ENCODE measurements at places on chromosomes 2 and 18.
A peak's percentile ranks its signal among the peaks of the same experiment; 100 is the strongest.

DNA sequence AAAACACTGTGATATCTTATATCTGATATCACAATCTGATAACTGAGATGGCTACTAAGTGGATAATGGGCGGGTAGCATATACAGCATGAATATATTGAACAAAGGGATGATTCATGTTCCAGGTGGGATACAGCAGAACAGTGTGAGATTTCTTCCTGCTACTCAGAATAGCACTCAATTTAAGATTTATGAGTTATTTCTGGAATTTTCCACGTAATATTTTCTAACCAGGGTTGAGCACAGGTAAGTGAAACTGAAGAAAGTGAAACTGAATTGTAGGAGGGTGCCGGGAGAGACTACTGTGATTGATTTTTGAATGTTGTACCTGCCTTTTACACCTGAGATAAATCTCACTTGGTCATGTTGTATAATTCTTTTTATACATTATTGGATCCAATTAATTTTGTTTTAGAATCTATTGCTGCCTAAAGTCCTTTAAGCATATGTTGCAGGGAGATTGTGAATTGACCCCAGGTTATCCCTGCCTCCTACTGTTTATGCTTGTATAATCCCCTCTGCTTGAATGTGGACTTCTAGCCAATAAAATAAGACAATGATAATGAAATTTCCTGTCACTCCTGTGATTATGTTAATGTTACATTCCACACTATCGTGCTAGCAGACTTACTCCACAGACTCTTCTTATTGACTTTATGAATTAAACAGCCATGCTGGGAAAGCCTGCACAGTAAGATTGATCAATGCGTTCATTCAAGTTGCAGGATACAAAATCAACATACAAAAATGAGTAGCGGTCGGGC lies 67.6 kb upstream of the RBBP8 start:
- DNase-seq: no peak

- DNase-seq: peak; percentile 17
These were observed 50.7 kb upstream of the PAIP2B start for GRCh38 chr2:71277536-71278103.

DNA sequence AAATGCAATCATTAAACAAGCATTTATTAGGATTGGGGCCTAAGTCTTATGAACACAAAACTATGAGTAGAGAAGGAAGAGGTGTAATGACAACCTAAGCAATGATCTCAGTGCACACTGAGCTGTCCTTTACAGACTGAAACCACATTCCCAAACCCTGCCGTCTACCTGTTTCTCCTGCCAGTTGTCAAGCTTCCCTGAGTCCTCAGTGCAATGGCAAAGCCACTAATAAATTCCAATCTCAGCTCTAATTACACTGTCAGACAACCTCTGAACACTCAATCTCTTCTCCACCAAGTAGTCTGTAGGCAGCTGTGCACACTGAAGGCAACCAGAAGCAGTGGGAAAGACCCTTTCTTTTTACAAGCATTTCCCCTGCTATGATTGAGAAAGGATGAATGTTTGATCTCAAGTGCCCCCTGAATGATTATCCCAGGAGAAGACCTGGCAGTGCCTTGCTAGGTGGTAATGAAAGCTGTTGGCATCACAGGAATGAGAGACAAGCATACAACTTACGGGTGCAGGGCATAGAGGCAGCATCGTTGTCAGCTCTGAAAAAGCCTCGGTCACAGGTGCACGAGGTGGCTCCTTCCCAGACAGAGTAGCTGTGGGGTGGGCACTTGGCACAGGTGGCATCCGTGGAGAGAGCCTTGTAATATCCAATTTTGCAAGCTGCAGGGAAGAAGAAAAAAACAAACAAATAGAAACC lies 71.4 kb downstream of the EPHA4 start:
- DNase-seq: no peak

GRCh38 chr18:59659508-59660170 lies 37.6 kb downstream of the CCBE1 start:
- no peak for DNase-seq

GRCh38 chr18:74114116-74114515 lies 33.5 kb downstream of the FBXO15 start:
- no peak for DNase-seq

DNA sequence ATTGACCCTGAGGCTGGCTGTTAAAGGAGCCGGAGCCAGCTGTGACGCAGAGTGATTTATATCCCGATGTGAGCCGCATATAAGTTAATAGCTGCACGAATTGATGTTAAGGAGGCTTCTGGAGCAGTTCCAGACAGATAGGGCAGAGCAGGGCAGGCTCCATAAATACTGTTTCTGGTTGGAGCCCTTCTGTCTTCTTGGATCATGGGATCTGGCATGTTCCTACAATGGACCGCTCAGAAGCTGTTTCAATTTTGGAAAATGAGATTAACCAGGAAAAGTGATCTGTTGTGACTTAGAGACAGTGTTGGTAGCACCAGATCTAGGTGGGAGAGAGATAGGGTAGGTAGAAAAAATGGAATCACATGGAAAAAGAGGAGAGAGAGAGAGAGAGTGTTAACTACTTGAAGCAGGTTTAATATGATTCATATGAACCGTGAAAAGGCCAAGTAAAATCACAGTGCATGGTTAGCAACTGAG lies 4.8 kb upstream of the IGFBP5 start:
- DNase-seq: no peak

DNA sequence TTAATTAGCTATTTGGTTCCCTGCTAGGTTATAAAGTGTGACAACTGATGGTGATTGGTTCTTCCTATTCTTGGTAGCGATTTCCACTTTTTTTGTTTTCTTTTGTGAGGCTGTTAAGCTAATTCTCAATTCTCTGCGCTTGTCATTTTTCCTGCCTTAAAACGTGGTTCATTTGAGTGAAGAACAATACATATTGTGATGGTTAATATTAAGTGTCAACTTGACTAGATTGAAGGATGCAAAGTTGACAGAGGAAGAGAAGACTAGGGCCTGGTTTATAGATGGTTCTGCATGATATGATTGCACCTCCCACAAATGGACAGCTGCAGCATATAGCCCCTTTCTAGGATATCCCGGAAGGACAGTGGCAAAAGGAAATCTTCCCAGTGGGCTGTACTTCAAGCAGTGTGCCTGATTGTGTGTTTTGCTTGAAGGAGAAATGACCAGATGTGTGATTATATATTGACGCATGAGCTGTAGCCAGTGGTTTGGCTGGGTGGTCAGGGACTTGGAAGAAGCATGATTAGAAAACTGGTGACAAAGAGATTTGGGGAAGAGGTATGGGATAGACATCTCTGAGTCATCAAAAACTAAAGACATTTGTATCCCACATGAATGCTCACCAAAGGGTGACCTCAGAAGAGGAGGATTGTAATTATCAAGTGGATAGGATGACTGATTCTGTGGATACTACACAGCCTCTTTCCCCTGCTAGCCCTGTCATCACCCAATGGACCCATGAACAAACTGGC lies 39.4 kb upstream of the ZNF804A start:
- no peak for DNase-seq

DNA sequence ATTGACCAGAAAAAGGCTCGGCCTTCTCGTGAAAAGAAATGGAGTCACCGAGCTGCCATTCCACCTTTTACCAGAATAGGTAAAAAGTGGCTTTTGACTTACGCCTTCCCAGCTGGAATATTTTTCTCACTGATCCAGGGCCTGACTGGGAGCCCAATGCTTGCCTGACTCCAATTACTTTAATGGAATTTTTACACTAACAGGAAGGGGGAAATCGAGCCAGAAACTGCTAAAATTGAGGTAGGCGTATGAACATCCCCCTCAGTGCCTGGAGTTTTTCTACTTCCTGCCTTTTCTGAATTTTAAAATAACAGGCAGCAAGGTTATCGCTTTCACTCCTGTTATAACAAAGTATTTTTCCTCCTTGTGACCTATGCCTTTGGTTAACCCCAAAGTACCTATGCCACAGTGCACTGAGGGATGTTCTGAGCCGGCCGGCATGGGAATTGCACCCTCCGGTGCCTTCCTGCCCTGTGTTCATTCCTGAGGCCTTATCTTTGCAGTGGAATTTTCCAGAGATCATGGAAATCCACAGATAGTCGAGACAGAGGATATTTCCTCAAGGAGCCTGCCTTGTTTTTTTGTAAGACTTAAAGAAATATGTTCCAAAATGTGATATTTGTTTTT lies 18.3 kb upstream of the RPL31 start:
- DNase-seq: no peak

- no peak for DNase-seq
These were observed 1.3 kb downstream of the SALL3 start for GRCh38 chr18:78980777-78981380.

GRCh38 chr2:154459286-154459685 lies 239.2 kb upstream of the KCNJ3 start:
- no peak for DNase-seq

- DNase-seq: no peak
These were observed 222.7 kb upstream of the EPAS1 start for GRCh38 chr2:46074501-46074900.

- DNase-seq: no peak
These were observed 28.8 kb downstream of the ADCY3 start for GRCh38 chr2:24891201-24891600.

- DNase-seq: no peak
These were observed 138.9 kb downstream of the PTH2R start for GRCh38 chr2:208545403-208546042.

GRCh38 chr2:222430681-222431080 lies 6.3 kb downstream of the SGPP2 start:
- DNase-seq: no peak

DNA sequence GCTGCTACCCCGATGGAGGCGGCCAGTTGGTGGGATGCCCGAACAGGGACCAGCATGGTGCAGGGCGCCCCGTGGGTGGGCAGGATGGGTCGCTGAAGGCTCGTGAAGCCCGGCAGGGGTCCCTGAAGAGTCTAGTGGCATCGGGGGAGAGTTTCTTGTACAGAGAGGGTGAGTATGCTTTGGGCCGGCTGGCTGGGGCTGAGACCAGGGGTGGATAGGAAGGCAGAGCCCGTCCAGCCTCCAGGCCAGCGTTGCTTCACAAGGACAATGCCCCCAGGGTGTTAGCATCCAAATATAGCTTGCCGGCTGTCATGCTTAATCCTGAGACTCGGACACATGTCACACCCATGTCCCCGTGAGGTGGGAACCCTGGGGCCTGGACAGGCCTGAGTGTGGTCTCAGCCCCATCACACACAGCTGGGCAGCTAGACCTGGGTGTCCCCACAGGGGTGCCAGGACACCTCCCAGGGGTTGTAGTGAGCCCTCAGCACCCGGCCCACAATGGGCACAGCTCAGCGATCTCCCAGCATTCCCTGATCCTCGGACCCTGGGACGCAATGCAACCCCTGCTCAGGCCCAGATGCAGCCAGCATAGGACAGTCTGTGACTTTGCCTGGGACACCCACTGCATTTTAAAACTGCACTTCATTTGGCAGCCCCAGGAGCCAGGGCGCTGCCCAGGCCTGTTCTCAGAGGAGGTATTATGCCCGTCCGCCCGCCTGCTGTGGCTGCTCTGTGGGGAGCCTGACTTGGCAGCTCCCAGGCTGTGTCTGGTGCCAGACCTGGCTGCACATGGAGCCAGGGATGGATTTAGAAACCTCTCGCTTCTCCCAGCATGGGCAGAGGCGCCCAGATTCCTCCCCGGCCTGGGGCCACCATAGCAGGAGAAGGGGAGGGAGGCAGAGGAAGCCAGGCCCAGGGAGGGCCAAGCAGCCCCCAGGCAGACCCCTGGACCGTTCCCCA lies 36.4 kb downstream of the RAMP1 start:
- DNase-seq: no peak

GRCh38 chr2:197871780-197872456 lies 67.5 kb downstream of the PLCL1 start:
- DNase-seq: no peak

GRCh38 chr2:108115868-108116267 lies 123.9 kb upstream of the SULT1C3 start:
- DNase-seq: no peak

DNA sequence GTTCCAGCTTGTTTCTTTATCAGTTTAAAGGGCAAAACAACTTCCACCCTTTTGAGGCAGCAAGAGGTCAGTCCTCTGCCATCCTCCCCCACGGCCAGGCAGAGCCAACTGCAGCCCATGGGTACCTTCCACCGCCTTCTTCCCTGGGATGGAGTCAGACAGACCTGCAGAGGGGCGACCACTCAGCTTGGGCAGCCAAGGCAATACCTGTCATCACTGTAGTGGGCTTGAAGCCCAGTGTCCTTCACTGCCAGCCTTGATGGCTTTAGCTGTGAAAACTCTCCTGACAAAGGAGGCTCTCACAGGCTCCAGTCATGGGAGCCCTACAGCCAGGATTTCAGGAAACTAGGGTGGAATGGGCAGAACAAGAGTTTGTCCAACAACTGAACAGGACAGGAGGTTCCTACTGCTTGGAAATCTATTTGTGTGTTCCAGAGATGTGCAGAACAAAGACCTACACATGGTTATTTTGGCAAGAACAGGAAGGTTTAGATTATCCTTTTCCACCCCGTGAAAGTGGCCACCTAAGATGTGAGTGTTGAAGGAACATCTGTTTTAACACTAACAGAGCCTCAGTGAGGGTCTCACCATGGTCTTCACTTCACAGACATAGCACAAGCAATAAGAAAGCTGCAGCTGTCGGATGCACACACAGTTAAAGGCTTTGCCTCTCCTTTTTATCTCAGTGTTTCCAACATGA lies 93.9 kb upstream of the RMDN2 start:
- no peak for DNase-seq

GRCh38 chr2:203780231-203780630 lies 73.8 kb downstream of the CD28 start:
- DNase-seq: no peak

DNA sequence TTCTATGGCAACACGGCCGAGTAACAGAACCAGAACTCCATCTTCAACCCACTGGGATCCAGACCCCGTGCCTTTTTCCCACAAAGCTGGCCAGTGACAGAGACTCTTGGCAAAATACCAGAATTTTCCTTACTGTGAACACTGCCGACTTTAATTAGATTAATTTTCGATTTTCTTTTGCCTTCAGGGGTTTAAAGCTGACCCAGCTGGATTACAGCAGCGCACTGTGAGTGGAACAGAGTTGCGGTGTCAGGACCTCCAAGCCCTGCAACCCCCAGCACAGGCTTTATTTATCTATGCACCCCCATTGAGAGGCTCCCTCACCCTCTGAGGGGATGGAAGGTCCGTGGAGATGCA lies 36.4 kb downstream of the CTIF start:
- no peak for DNase-seq

DNA sequence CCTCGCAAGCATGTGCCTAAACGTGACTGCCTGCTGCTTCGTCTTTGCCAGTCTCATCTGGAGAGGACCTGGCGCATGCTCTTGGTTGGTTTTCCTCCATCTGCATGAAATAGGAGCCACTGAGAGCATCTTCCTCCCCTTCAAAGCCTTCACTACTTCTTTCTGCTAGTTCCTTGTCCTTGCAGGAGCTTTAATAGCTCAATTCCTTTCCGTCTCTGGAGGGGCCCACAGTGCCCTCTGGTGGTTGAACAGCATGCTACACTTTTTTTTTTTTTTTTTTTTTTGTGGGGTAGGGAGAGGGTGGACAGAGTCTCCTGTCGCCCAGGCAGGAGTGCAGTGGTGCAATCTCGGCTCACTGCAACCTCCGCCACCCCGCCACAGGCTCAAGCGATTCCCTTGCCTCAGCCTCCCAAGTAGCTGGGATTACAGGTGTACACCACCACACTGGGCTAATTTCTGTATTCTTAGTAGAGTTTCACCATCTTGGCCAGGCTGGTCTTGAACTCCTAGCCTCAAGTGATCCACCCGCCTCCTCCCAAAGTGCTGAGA lies 59.6 kb downstream of the SP110 start:
- peak; percentile 62 for DNase-seq

GRCh38 chr2:200349868-200350267 lies 43.4 kb downstream of the SPATS2L start:
- DNase-seq: no peak

All from CD4-positive, alpha-beta T cell treated with Interleukin-6 for 4 hours (primary cell).